Stimulated activated CD4-positive, alpha-beta T cell treated with anti-CD3 and anti-CD28 coated beads, Interleukin-2, amount 100 ng/mL, for 24 hours (primary cell): ENCODE measurements at places on chromosomes 11 and 22.
A peak's percentile ranks its signal among the peaks of the same experiment; 100 is the strongest.

DNA sequence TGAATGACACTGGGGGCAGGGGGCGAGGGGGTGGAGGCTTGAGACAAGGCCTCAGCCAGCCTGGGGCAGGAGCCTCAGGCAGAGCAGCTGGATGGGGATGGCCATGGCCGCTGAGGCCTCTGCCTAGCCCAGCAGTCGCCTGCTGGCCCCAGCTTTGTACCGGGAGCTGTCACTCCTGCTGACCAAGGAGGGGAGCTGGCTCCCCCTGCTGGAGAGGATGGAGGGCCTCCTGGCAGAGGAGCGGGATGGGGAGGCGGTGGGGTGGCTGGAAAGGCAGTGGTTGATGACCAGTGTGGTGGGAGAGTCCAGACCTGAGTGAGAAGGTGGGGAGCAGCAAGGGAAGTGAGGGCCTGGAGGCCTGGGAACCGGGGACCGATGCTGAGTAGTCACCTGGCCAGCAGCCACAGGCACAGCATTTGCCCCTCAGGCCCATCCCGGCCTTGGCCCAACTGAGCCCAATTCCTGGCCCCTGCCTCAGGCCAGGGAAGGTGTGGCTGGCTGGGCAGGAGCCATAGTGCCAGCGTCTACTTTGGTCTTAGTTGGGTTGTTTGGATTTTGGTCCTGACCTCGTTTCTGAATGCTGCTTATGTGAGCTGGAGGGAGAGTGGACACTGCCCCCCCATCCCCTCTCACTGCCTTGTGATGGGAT is 6.0 kb upstream of the SUSD2 start:
- peak; percentile 70 for DNase-seq

- no peak for DNase-seq
Measured at GRCh38 chr11:72441752-72442207, 7.4 kb upstream of the CLPB start.

DNA sequence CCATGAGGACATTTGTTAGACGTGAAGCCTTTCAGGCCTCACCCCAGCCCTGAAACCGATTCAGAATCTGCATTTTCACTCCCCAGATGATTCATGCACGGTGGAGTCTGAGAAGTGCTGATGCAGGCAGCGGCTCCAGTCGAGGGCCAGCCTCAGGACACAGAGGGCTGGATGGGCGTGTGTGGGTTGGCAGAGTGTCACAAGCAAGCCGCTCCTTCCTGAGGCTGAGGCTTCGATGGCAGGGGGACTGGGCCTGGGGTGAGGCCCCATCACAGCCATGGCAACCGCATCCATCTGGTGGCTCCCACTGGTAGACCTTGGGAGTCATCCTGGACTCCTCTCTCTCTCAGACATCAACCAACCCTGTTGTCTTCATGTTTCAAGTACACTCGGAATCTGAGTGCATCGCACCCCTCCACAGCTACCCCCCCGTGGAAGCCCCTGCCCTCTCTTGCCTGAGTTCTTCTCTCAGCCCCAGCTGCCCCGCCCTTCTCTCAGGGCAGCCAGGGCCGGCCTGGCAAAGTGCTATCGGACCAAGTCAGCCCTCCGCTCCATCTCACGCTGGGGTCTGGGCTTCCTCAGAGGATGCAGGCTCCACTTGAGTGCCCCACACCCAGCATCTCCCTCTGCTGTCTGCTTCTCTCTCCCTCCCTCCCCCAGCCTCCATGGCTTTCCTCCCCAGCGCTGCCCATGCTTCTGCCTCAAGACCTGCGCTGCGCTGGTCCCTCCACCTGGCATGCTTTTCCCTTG is 10.6 kb downstream of the KCNC1 start:
- DNase-seq = no peak

GRCh38 chr11:2681408-2682145 is 18.2 kb downstream of the KCNQ1OT1 start:
- no peak for DNase-seq

GRCh38 chr22:39130892-39131855 is 21.3 kb downstream of the CBX7 start:
- DNase-seq = no peak

- no peak for DNase-seq
Measured at GRCh38 chr11:64570341-64570740, 20.7 kb upstream of the SLC22A12 start.

- no peak for DNase-seq
Measured at GRCh38 chr11:99422581-99423427, 402.1 kb downstream of the CNTN5 start.

DNA sequence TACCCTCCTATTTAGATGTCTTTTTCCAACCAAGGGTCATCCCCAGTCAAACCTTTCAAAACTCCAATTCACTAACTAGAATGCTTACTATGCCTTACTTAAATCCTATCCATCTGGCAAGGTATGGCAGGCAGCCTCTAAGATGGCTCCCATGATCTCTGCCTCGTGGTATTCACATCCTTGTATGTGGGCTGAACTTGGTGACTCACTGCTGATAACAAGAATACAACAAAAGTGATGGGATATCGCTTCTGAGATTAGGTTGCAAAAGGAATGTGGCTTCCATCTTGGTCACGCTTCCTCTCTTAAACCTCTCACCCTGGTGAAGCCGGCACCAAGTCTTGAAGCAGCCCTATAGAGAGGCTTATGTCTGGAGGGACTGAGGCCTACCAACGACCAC is 29.6 kb upstream of the UPB1 start:
- no peak for DNase-seq

GRCh38 chr11:134876226-134876625 is 464.2 kb upstream of the B3GAT1 start:
- no peak for DNase-seq

- DNase-seq = no peak
Measured at GRCh38 chr11:2448661-2449547, 4.1 kb downstream of the KCNQ1 start.

GRCh38 chr11:15309296-15309695 is 194.6 kb downstream of the INSC start:
- DNase-seq = no peak

DNA sequence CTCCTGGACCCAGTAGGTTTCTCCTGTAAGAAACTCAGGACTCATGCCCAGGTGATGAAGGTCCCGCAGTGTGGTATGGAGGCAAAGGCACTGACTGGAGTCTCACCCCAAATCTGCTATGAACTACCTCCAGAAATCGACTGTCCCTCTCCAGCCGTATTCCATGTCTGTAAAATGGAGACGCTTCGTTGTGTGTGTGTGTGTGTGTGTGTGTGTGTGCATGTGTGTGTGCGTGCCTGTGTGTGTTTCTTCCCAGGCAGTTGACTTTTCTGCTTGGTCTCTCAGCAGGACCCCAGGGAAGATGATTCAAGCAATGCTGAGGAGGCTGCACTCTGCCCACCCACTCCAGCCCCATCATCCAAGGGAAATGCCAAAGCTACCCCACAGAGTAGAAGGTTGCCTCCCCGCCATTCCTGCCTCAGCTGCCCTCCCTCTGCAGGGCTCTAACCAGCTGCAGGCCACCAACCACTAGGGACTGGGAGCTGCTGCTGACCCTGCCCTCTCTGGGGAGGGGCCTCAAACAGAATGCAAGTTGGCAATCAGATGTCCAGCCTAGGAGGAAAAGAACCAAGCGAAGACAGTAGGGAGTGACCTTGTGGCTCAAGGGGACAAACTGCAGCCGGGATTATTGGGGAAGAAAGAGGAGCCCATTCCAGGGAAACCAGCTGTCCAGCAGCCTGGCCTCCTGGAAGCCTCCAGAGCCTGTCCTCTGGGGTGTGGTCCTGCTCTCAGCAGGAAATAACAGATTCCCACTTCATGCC is 56.2 kb downstream of the SLC22A12 start:
- no peak for DNase-seq

- DNase-seq = no peak
Measured at GRCh38 chr22:24925586-24926427, 20.7 kb downstream of the LHFPL7 start.

- DNase-seq = no peak
Measured at GRCh38 chr11:409008-409599, 5.7 kb downstream of the SIGIRR start.

GRCh38 chr22:50270666-50271394 is 650 bp upstream of the MAPK11 start:
- DNase-seq = peak; percentile 73

DNA sequence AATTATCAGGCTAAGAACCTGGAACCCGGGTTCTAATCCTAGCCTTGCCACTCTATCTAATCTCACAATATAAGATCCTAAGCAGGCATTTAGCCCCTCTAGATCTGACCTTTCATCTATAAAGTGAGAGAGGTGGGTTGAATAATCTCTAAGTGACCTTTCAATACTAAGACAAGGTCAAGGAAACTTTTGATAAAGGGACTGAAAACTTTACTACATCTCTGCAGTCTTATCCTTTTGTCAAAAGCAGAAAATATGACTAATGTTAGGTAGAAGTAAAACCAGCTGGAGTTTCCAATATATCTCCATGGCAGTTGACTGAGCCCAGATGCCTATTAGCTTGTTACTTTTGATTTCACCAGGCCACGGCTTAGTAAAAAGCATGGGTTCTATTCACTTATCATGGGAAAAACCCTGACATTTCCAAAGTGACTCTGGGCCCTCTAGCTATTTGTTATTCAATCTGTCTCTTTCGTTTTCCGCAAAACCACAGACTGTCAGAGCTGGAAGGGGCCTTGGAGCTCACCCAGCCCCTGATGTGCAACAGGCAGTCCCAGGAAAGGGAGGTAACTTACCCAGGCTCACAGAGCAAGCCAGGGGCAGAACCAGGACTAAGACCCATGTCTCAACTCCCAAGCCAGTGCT is 75.8 kb downstream of the RAB30 start:
- peak; percentile 34 for DNase-seq

DNA sequence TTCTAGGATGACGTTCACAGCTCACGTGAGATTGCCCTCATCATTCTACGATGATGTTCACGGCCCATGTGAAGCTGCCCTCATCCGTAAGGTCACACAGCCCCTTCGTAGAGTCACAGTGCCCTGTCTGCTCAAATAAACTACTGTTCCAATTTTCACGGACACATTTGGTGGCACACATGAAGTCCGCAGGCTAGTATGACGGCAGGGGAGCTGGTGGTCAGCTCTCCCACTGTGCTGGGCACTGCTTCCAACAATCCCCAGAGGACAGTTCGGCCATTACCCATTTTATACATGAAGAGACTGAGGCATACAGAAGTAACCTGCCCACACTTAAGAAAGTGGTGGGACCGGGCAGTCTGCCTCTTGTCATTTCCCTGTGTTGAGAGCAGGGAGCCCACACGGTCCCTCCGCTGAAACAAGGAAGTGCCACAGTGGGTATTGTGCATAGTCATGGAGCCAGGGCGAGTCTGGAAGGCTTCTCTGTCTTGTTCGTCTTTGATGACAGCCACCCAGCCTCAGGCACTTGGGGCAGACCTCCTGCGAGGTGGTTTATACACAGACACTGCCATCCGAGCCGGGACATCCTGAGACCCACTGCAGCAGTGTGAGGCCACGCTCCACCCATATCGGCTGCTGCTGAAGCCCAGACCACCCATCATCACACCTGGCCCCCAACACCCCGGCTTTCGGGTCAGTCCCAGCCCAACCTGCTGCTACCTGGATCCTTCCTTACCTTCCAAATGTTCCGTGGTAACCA is 114.3 kb downstream of the PHF21B start:
- DNase-seq = no peak

GRCh38 chr22:27420817-27421361 is 380.7 kb downstream of the MN1 start:
- no peak for DNase-seq

DNA sequence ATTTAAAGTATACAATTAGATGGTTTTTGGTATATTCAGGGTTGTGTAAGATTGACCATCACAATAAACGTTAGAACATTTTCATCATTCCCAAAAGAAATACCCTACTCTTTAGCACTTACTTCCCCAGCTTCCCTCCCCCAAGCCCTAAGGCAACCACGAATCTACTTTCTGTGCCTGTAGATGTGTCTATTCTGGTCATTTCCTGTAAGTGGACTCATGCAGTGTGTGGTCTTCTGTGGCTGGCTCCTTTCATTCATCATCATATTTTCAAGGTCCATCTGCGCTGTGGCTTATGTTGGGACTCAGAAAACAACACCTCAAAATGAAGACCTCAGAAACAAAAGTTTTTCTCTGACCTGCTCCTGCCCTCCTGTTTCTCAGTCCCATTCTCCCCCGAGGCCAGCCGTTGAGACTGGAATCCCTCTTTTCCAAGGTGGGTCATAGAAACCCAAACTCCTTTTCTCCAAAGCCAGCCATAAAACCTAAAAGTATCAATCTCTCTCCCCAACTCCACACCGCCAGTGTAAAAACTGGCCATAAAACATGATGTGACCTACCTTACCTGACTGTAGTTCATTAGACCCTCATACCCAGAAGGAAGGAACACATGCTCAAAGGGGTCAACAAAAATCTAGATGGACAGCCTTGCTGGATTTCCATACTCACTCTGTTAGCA is 12.9 kb upstream of the TMPRSS13 start:
- DNase-seq = no peak

DNA sequence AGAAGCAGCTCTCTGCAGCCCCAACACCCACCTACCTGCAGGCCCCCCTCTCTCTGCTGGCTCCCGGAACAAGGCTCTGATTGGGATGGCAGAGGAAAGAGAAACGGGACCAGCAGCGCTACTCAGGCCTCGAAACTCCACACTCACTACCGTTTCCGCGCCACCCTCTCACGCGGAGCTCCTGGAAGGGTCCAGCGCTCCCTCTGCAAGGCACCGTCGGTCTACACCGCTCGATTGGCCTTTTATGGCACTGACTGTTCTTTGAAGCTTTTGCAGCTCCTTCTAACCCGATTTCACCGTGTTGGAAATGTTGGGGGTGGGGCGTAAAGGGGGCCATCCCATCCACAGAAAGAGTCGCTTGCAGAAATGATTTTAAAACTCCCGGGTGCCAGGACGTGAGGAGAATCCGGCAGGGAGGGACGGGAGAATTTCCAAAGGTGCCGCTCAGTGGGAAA is 323 bp upstream of the PANX1 start:
- DNase-seq = no peak

DNA sequence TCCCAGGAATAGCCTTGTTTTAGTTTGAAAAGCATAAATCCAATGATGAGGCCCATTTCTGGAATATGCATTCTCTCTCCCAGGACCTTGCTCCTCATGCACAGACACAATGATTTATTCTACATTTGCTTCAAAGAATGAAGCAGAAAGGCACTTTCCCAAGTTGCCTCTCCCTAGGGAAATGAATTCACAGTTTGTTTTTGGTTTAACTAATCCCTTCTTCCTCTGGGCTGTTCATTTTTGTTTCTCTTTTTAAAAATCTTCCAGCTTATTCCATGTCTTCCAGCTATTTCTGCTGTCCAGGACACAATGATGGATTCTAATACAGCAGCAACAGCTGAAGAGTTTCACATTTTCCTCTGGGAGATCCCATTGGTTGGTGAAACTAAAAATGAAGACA is 1529.2 kb upstream of the TENM4 start:
- no peak for DNase-seq

- DNase-seq = no peak
Measured at GRCh38 chr11:115630214-115630613, 126.0 kb upstream of the CADM1 start.
